ENCODE measurements at places on chromosomes 6 and 20.

- DNase-seq = no peak
These were observed 289.9 kb upstream of the ZFP64 start for GRCh38 chr20:52481443-52481842.

GRCh38 chr20:50042370-50043313, 59.9 kb downstream of the SNAI1 start:
- no peak for DNase-seq

GRCh38 chr6:70797625-70798024, 129.9 kb downstream of the SMAP1 start:
- DNase-seq = no peak

- DNase-seq = no peak
These were observed 75.1 kb downstream of the IRAK1BP1 start for GRCh38 chr6:78942446-78942845.

DNA sequence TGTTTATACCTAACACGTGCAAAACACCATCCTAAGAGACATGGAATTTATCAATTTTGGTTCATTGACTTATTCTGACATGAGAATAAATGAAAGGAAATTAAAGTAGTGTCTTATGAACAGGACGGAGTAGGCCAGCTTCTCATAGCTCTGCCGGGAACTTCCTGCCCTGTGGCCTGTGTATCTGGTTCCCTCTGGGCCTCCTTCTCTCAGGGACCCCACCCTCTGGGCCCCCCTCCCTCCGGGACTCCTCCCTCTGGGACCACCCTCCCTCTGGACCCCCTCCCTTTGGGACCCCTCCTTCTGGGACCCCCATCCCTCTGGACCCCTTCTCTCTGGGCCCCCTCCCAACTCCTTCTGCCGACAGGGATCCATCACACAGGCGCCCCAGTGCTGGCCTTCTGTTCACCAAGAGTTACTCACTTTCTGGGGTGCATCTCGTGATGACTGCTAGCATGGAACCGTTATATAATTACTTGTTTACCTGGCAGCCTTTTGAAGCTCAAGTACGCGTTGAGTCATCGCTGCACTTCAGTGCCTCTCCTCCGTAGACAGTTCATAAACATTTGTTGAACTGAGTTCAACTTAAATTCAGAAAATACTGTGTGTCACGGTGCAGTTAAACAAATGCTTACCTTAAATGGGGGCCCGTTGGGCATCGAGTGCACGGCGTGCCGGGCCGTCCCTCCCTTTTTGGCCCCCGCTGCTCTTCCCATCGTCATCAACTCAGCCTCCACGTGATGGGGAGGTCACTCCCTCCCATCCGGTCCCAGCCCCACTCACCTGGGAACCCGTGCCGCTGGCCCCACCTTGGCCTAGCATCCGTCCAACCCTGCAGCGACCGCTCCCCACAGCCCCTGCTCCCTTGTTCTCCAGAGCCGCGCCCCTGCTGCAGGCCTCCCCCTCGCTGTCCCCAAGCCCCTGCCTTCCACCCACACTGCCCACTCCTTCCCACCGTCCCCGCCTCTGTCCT, 8.1 kb downstream of the CCR6 start:
- no peak for DNase-seq
